NCI-H1694 (cell line): ENCODE measurements at places on chromosomes 7 and 10.

DNA sequence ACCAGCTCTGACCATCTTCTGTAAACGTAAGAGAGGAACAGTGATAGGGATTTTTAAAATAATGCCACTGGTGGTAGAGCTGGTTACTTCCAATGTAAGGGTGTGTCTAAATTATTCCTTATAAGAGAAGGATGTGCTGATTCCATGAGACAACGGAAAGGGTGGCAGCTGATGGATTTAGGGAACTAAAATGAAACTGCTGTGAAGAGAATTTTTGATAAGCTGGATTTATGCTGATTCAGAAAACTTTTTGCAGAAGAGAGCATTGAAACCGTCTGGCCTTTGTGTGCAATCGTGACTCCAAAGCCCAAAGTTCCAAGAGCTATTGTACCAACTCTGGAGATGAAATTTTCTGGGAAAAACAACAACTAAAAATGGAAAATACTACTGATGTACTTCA is 301.0 kb downstream of the PRPF18 start:
- no peak for DNase-seq

DNA sequence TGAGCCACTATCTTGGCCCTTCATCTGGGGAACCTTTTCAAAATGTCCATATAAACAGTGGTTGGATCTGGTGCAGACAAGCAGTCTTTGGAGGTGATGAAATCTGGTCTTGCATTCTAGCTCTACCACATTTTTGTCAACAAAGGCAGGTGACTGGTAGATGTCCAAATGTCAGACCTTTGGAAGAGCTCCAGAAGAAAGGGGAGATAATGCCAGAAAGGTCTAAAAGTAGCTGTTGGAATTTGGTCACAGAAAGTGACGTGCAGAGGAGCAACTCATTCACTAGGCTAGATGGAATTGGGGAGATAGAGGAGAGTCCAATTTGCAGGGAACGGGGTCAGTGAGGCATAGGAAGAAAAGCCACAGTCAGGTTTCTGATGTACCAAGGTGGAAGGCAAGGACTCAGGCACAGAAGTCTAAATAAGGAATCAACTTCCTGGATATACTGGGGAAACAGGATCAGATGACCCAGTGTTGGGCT is 36.4 kb upstream of the WAC start:
- no peak for DNase-seq

- no peak for DNase-seq
These were observed 286 bp downstream of the DGKI start for GRCh38 chr7:137846549-137846826.

DNA sequence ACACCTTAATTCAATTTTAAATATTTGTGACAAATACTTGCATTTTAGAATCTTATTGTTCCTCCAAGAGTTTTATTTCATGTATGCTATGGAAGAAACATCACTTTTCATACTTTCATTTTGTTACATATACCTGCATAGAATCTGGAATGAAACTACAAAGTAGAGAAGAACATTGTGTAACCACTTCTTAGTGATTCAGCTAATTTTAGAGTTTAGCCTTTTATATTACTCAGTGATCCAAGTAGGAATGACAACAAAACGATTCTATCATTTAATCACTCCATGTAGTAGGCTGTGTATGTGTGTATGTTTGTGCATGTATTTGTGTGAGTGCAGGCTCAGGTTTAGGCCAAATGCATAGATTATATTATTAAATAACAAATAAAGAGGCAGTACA is 14.4 kb upstream of the SEMA3A start:
- DNase-seq = no peak

DNA sequence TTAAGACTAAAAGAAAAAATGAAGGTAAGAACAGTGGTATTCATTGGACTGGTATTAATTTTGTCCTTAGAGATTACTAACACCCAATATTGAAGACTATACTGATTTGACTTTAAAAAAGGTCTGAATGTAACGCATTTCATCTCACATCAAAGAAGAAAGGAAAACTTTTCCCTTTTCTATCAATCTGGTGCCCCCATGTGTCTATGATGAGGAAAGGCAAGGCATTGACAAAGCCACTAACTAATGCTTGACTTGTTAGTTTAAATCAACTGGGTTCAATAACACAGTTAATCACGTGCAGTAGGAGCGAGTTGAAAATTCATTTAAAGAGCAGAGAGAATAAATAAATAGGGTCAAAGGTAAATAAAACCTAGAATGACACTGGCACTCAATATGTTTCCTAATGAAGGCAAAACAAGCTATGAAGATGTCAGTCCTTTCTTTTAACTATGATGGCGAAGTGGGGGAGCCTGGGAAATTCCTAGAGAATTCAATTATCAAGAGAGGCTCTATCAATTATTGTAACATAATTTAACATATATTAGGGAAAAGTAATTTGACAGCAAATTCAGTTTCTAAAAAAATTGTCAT is 180.9 kb downstream of the ANK3 start:
- peak; percentile 51 for DNase-seq

- DNase-seq = peak; percentile 6
These were observed 3.3 kb upstream of the THSD7A start for GRCh38 chr7:11835260-11835659.

DNA sequence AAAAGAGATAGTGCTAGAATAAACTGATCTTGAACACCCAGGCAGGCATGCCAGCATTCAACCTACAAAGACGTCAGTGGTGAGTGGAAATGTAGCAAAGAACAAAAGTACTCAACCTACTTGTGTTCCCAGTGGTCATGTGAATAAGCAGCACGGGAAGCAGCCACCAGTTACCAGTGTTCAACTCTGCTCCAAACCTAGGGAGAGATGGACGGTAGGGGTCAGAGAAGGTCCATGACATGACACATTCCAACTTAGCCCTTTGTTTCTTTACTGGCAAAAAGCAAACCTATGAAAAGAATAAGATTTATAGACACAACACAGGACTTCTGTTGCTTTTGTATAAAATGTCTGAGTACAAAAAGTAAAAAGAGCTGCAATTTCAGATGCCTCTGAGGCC is 511.4 kb downstream of the XPNPEP1 start:
- DNase-seq = no peak

DNA sequence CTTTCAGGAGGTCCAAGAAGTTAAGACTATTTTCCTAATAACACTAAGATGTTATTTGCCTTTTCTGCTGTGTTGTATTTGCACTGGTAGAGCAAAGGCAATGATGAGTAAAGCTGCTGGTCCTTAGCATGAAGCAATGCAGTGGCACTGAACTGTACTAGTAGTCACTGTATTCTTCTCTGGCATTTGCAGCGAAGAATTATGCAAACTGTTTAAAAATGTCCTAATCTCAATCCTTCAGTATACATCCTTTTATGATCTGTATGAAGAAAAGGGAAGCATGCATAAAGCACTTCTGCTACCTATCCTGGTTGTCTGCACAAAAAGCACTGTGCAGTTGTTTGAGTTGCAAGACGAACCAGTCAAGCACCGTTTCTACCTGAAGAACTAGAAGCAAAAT is 20.4 kb downstream of the IGF2BP3 start:
- no peak for DNase-seq

GRCh38 chr10:7015457-7015856 is 395.4 kb downstream of the SFMBT2 start:
- no peak for DNase-seq

- no peak for DNase-seq
These were observed 59.2 kb upstream of the GLCCI1 start for GRCh38 chr7:7909376-7909775.

DNA sequence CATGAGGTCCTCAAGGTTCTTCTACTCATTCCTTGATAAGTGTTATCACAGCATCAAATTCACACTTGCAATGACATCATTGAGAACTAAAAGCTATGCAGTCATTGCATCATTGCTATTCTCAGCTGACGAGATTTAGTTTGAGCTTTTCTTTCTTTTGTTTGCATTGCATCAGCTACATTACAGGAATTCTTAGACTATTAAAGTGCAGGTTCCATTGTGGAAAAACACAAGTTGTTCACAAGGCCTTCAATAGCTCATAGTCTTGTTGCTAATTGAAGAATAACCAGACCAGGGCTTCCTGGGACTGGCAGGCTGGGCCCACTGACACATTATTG is 139.3 kb downstream of the CXCL12 start:
- no peak for DNase-seq

DNA sequence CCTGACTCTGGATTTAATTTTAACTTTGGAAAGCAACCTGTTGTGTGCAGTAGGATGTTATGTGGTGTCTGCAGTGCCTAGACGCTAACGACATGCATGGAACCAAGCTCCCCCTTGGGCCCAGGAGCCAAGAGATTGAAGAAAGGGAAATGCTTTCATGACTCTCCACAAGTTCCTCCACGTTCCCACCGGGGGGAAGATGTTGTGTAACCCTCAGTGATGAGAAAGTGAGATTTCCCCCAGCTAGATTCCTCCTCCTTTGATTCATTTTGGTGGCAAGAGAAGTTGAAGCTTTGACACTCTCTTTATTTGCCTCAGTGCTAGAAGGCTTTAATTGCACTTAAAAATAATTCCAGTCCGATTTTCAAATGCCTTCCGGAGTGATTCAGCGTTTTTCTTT is 157.9 kb upstream of the INSYN2A start:
- DNase-seq = no peak

GRCh38 chr10:127227027-127227426 is 30.6 kb upstream of the INSYN2A start:
- no peak for DNase-seq

DNA sequence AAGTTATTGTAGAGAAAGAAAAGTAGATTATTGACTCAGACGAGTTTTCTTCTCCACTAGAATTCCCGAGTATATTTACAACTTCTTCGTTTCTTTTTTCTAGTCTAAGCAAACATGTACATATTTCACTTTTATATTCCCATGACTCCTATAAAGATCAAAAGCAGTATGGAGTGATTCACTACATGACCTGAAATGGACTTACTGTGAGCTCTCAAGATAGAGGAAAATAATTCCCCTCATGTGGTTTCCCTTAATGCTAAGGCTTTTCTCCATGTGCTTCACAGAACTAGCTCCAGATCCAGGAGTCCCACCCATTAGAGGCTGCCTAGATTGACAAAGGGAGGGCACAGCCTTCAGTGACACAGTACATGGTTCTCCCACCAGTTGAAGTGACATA is 823.1 kb upstream of the LRRTM3 start:
- DNase-seq = no peak

GRCh38 chr7:36021917-36022550 is 131.0 kb upstream of the EEPD1 start:
- no peak for DNase-seq

DNA sequence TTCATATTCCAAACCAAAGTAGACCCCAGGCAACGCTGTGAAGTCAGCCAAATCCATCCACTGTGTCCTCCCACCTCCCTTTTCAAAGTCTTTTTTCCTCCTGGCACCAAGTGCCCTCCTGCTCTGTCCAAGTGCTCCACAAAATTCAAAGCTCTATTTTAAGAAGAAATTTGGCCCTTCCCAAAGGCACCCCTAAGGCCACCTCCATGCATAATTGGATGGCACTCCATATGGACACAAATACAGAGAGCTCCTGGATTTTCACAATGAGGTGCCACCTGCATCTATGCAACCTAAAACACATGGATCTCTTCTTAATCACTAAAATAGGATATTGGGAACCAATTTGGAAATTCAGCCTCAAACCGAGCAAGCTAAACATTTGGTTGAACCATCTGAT is 121.6 kb downstream of the RELN start:
- DNase-seq = no peak

DNA sequence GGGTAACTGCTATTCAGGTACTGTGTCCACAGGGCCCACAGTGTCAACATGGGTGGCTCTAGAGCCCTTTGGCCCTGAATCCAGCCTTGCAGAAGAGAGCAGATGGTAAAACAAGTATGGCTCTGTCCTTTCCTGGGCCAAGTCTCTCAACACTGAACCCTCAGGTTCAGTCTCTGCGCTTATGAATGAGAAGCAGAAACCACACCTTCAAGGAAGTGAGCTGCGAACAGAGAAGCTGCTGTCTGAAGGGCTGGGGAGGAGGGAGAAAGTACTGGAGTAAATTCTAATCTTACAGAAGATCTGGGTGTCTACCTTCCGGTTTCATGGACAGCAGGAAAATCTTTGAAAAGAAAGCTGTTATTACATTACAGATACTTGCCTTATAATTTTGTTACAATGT is 4.1 kb downstream of the TBRG4 start:
- no peak for DNase-seq

GRCh38 chr7:128714701-128715495 is 24.3 kb upstream of the CALU start:
- no peak for DNase-seq
